ENCODE measurements at places on chromosomes 2 and 18.
A peak's percentile ranks its signal among the peaks of the same experiment; 100 is the strongest.

DNA sequence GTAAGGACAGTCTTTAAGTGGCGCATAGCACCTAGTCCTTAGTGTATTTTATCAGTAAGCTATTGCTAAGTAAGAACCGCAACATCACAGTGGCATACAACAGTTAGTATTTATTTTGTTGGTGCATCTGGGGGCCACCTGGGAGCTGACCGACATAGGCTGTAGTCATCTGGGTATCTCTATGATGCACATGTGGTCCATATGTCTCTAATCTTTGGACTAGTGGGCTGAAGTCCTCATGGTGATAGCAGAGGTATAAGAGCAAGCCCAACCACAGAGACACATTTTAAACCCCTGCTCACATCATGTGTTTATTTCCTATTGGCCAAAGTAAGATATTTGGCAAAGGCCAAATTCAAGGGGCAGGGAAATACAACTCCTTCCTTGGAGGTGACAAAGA lies 2.9 kb downstream of the CAMKMT start:
- H3K4me1 ChIP-seq: peaks cover 7% of the 10 kb centered on the region
- no peak for DNase-seq
- H3K4me3 ChIP-seq: no peak overlapping the region
- no peak overlapping the region for H3K27ac ChIP-seq
- H3K27me3 ChIP-seq: no peaks in the 10 kb centered on the region

GRCh38 chr18:67581178-67581577 lies 64.7 kb upstream of the DSEL start:
- no peak overlapping the region for H3K4me3 ChIP-seq
- H3K4me1 ChIP-seq: no peaks in the 10 kb centered on the region
- H3K27ac ChIP-seq: no peak overlapping the region
- H3K27me3 ChIP-seq: no peaks in the 10 kb centered on the region
- no peaks in the 10 kb centered on the region for H3K36me3 ChIP-seq
- DNase-seq: no peak

DNA sequence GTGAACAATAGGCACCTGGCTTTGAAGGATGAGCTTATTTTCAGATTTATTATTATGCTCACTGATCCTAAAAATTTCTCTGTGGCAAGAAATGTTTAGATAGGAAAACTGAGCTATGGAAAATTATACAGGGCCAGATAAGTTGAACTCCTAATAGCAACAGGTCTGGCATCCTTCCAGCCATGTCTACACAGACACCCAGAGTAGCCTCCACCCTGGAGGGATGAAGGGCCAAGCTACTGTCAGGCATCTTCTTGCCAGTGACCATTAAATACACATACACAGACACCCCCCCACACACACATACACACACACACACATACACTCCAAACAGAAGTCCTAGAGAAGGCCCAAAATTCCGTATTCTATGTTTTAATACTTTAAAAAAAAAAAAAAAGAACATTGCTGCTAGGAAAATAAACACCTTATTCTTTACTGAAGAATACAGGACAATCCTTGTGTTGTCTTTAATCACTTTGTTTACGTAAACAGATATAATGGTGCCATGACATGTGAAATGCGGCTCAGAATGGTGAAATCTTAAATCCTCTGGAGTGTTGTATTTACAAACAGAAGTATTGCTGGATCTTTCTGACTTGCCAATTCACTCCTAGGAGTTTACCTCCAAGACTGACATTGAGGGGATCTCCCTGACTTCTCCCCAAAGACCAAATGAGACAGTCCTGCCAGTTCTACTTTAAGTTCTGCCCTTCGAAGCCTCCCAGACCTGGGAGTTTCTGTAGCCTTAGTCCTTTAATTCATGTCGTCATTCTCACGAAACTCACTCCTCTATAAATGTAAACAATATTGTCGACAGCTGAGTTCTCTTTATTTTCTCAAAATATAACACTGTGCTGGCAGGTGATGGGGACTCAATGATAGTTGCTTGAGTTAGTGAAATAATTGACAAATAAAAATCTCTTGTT lies 163.1 kb downstream of the ANTXR1 start:
- H3K27me3 ChIP-seq: no peaks in the 10 kb centered on the region
- no peak overlapping the region for H3K4me3 ChIP-seq
- H3K4me1 ChIP-seq: peaks cover 48% of the 10 kb centered on the region
- no peak for DNase-seq

- H3K36me3 ChIP-seq: no peaks in the 10 kb centered on the region
- H3K4me3 ChIP-seq: no peak overlapping the region
- H3K27ac ChIP-seq: peak overlapping the region; percentile 36
These were observed 134.9 kb upstream of the ZNF236 start for GRCh38 chr18:76687304-76687962.

GRCh38 chr2:157866666-157867642 lies 9.2 kb downstream of the ACVR1 start:
- no peak overlapping the region for H3K4me3 ChIP-seq
- peaks cover 21% of the 10 kb centered on the region for H3K4me1 ChIP-seq
- no peaks in the 10 kb centered on the region for H3K27me3 ChIP-seq
- DNase-seq: no peak
- no peaks in the 10 kb centered on the region for H3K36me3 ChIP-seq
- H3K27ac ChIP-seq: peak overlapping the region; percentile 21

GRCh38 chr18:62249478-62250097 lies 62.5 kb downstream of the RELCH start:
- H3K27ac ChIP-seq: no peak overlapping the region
- H3K4me3 ChIP-seq: no peak overlapping the region
- no peaks in the 10 kb centered on the region for H3K27me3 ChIP-seq
- peaks cover 9% of the 10 kb centered on the region for H3K36me3 ChIP-seq

GRCh38 chr2:231576465-231576864 lies 16.2 kb upstream of the TEX44 start:
- no peaks in the 10 kb centered on the region for H3K36me3 ChIP-seq
- no peaks in the 10 kb centered on the region for H3K4me1 ChIP-seq
- H3K27ac ChIP-seq: no peak overlapping the region

DNA sequence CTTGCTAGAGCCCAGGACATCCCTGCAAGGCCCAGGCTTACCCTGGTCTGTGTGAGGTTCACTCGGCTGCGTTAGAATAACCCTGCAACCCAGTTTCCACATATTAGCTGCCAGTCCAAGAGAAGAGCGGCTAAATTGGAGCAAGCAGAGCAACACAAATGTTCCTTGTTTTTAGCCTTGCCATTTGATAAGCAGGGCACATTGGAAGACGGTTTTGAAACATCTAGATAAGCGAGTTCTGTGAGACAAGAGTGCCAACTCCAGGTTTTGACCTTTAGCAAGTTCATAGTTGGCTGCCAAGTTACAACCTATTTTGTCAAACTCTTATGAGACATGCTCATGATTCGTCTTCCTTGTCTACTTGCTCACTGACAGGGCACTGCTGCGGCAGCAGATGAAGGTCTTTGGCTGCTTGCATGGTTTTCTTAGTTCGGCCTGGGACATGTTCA lies 23.5 kb downstream of the DPP4 start:
- H3K36me3 ChIP-seq: no peaks in the 10 kb centered on the region
- no peak overlapping the region for H3K27ac ChIP-seq
- H3K27me3 ChIP-seq: no peaks in the 10 kb centered on the region
- H3K4me1 ChIP-seq: no peaks in the 10 kb centered on the region
- H3K4me3 ChIP-seq: no peak overlapping the region
